ENCODE measurements at places on chromosomes 1 and 21. TPM values are rescaled to one million over a fixed set of nuclear protein-coding genes. Genes with fewer than 3 reads are reported as not detected.

The TAL1 gene
- total RNA-seq: 3.5 TPM

The SPRR1B gene
- total RNA-seq: not detected

- no peak for DNase-seq
Measured at GRCh38 chr1:15775706-15776105, 17.1 kb downstream of the FBLIM1 start.

DNA sequence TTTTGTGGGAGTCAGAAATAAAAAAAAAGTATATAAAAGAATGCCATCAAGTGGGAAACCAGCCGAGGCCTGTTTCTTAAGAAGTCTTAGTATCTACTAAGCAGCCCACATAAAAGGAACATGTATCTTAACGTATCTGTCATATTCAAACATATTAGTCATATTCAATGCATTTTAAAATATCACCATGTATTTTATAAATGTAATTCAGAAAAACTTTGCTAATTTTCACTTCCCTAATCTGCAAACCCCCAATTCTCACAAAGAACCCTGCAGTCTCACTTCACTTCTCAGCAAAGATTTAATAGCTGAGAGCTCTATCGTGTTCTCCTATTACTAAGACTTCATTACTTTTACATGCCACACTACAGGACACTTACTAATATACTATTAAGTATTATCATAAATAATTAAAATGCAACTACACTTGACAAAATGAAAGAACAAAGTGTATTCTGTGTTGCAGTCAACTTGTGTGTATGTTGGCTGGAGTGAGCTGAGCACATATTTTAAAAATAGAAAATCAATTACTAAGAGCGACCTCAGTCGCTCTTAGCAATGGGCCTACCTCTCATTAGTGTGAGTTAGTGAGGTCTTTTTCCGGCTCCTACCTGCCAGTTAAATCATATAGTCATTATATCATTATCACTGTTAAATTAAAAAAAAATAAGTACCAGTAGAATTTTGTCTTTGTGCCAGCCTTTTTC is 484.3 kb downstream of the LMO4 start:
- no peak for DNase-seq

GRCh38 chr21:39576518-39577128 is 36.1 kb upstream of the B3GALT5 start:
- DNase-seq: no peak

DNA sequence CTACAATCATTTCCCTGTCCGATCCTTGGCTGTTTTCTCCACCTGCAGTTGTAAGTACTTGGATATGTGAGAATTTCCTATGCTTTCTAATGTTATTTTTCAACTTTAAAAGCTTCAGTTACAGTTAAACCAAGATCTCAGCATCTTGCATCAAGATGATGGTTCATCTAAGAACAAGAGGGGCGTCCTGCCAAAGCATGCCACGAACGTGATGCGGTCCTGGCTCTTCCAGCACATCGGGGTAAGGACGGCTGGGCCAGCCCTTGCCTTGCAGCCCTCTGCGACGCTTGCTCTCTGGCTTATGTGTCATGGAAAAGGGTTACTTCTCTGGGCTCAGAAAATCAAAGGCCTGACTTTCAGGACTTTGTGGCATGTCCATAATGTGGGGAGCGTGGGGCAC is 46.8 kb downstream of the PKNOX1 start:
- no peak for DNase-seq

GRCh38 chr1:154661110-154661509 is 53.1 kb upstream of the ADAR start:
- DNase-seq: no peak

Measured in Right ventricle myocardium inferior (tissue), 1 donor.